Glutamatergic neuron (in vitro differentiated cells): ENCODE measurements at places on chromosomes 13 and 19. TPM values are rescaled to one million over a fixed set of nuclear protein-coding genes. Genes with fewer than 3 reads are reported as not detected.

The MAST1 gene
- total RNA-seq = 230 TPM

The RASAL3 gene
- not detected for total RNA-seq

The ZIC2 gene
- total RNA-seq = 21.9 TPM

The PSG3 gene
- total RNA-seq = not detected

The KIR3DL2 gene
- not detected for total RNA-seq

The KL gene
- not detected for total RNA-seq

The TNFSF9 gene
- total RNA-seq = 6.9 TPM

The KLK12 gene
- total RNA-seq = 0.66 TPM

The PPM1N gene
- total RNA-seq = 6.6 TPM

The MYPOP gene
- total RNA-seq = 7.1 TPM

GRCh38 chr19:49355909-49356353, 6.3 kb downstream of the TEAD2 start:
- DNase-seq = no peak

DNA sequence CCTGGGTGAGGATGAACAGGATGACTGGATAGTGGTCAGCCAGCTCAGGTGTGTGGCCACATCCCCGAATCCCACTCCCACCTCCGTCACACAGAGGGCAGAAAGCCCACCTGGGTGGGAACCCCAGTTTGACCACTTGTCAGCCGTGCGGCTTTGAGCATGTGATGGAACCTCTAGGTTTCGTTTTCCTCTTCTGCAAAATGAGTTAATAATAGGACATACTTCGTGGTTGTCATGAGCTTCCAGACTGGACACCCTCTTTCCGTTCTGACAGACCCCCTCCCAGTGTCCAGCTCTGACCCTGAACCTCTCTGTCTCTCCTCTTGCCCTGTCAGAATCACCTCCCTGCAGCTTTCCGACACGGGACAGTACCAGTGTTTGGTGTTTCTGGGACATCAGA, 1.8 kb downstream of the AXL start:
- DNase-seq = no peak

GRCh38 chr19:54173951-54174834, 1.2 kb upstream of the TMC4 start:
- DNase-seq = no peak

DNA sequence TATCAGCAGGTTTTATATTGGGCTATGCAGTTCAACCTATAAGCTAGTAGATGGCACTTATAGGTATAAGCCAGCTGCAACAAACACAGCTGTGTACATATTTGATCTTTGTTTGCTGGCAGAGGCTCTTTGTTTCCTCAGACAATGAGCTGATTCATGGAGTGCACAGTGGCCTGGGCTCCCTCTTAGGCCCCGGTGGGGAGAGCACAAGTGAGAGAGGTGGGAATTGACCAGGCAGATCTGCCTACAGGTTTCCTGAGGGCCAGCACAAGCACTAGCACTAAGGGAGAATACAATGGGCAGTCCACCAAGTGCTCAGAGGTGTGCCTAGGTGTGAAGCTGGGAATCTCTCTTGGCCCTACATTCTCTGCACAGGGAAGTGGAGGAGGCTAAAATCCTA, 1390.7 kb downstream of the SLITRK5 start:
- no peak for DNase-seq

GRCh38 chr19:35852029-35852780, at the start of gene NPHS1:
Gene NPHS1 (minus strand): TSS chr19:35852504. CDS start chr19:35851837, 667 bp downstream.
- DNase-seq = no peak

DNA sequence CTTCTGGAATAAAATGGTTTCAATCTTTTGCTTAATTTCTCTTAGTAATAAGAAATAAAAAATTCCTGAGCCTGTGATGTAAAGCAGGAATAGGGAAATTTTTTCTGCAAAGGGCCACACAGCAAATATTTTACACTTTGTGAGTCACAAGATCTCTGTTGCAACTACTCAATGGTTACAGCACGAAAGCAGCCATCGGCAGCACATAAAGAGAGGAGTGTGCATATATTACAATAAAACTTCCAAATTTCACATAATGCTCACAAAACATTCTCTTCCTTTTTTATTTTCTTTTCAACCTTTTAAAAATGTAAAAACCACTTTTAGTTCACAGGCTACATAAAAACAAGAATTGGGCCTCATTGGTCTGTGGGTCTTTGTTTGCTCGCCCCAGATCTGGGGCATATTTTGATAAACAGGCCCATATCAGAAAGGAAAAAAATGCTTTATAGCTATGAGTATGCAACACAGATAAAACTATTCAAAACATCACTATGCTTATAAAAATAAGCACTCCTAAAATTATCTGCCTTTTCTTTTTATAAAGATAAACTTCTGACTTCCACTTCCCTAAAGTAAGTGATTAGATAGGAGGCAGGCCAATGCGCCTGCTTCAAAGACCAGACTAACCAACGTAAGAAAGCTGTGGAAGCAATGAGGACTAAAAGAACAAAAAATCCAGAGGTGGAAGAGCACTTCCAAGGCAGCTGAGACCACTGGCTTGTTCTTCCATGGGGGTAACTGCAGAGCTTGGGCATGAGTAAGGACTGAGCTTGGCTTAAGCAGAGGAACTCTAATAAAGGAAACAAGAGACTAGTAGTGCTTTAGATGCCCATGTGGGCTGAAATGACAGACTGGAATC, 26.5 kb downstream of the MYCBP2 start:
- DNase-seq = no peak

DNA sequence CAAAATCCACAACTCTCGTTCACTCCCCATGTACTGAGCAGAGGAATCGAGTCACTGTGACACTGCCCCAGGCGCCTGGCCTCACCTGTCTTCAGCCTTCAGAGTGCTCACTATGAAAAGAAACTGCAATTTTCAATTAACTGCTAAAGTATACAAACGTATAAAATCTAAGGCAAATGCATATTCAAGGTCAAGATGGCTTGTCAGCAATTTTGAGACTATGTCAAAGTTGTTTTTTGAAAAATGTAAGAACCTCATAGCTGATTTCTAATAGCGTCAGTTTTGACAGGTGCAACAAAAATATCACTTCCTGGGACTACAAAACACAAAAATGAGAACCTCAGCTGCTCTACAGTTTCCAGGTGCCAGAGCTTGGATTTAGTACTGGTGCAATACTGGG, 31.4 kb downstream of the TUBGCP3 start:
- no peak for DNase-seq

- DNase-seq = peak; percentile 51
Observed at GRCh38 chr19:31351056-31351854, 2.0 kb upstream of the TSHZ3 start.

DNA sequence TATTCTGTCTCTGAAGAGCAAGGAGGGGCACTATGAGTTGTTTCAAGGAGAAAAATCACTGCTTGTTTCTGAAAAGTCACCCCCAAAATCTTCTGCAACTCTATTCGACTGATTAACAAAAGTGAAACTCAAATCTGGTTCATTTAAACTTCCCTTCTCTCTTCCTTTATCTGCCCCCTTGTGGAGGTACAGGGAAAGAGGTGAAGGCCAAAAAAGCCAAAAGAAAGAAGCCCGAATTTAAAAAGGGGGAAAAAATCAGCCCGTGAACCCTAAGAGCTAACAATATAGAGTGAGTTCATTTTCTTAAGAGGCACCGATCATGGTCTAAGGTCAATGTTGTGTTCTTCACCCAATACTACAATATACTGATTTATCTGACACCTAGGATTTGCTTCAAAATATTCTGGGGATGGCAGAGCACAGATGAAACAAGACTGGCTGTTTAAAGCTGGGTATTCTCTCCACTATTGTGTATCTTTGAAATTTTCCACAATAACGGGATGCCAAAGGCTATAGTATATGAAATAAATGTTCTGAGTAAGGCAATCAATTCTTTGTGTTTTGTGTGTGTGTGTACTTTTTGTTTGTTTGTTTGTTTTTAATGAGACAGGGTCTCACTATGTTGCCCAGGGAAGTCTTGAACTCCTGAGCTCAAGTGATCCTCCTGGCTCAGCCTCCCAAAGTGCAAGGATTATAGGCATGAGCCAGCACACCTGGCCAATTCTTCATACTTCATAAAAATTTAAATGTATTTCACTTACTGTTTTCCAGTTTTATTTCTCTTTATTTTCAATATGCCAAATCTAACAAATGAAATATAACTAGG, 55.0 kb upstream of the EEF1AKMT1 start:
- DNase-seq = no peak

- no peak for DNase-seq
Observed at GRCh38 chr13:45575830-45576180, 39.7 kb downstream of the ERICH6B start.

DNA sequence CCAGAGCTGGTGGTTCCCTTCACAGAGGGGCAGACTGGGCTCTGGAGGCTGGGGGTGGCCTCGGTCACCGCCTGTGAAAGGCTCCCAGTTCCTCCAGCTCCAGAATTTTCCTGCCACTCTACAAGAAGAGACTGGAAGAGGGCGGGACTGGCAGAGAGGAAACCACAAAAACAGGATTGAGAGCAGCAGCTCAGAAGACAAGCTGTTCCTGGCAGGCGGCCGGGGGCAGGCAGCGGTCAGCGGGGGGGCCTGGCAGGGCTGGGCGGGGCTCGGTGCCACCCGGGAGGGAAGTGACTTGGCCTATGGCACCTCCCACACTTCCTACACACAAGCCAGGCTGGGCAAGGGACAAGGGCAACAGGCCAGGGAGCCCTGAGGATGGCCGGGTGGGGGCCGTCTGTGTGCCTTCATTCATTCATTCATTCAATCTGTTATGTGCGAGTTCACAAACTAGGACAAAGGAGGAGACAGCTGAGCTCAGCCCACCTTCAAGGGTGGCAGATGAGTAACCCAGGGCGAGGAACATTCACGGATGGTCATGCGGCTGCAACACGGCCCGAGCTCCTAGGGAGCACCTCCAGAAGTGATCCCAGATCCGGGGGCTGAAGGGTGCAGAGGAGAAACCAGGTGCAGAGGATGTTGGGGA, 16.9 kb upstream of the BTBD2 start:
- peak; percentile 16 for DNase-seq
